RPMI8226 (cell line): ENCODE measurements at places on chromosomes 2 and 18.
A peak's percentile ranks its signal among the peaks of the same experiment; 100 is the strongest.

- DNase-seq = peak; percentile 24
Observed at GRCh38 chr18:77133051-77133834, 660 bp upstream of the MBP start.

- DNase-seq = no peak
Observed at GRCh38 chr2:83970217-83970929, 488.7 kb downstream of the SUCLG1 start.

DNA sequence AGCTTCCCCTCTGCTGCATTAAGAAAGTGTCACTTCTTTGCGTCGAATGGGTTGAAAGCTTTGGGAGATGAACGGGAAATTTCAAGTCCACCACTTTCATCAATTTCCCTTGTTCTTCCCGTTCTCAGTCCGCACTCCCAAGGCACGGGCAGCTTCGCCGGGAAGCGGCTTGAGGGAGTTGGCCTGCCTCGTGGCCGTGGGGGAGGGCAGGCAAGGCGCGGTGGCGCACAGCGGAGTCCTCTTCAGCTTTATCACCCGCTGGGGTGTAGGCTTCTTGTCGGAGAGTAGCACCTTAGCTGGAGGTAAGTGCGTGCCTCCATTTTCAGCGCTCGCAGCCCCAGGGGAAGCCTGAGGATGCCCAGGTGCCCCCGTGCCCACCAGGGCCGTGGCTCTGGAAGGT, 19.9 kb downstream of the KCTD18 start:
- no peak for DNase-seq

GRCh38 chr18:32542221-32542798, 71.6 kb upstream of the GAREM1 start:
- DNase-seq = no peak

DNA sequence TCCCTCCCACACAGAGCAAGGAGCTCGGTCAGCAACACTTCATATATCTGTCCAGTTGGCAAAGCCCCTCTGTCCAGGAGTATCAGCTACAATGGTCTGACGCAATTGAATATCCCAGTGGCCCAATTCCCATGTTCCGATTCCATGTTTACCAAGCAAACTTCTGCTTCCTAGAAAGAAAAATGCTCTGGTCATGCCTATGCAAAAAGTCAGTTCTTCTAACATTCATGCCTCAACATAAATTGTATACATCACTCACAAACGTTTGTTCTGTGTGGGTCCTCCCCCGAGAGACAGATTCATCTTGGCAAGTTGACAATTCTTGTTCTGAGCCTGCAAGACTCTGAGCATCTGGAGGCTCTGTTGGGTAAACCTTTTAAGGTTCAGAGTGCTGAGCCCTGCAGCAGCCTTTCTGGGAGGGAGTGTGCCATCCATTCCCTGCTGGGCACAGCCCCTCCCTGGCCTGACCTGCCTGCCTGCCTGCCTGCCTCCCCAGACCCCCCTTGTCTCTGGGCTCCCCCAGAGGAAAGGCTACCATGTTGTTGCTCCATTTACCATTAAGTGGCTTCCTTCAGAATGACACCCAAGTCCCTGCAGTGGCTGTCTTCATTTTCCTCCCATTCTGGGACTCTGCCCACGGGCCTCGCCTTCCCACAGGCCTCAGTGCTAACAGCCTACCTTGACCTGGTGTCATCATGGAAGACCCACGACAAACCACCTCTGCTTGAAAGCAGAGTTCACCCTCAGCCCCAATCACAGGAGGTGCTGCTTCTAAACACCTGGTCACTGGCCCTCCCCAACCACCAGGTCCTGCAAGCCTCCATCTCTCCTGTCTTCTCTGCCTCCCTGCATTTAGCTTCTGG, 37.6 kb upstream of the TAF1B start:
- peak; percentile 57 for DNase-seq

DNA sequence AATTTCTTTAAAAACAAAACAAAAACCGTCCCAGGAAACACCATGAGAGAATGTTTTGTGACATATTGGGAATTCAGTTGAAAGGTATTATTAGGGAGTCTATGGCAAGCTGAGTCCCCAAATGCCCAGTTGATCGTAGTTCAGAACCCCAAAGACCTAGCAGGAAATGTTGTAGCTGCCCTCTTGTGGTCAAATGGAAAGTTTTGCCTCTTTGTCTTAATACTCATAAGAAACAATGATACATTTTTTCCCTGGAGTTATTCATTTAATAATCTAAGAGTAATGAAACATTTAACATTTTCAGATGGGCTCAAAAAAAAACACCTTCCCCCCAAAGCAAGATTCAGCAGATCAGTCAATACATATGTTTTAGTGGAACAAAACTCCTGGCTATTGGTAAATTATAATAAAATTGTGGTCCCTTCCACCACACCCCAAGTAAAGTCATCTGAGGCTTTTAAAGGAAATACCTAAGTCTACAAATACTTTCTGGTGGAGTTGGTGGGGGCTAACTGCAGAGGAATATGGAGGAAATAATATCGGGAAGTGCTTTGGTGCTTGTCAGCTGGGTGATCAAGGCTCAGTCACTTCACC, 37.8 kb upstream of the EFEMP1 start:
- DNase-seq = peak; percentile 41

DNA sequence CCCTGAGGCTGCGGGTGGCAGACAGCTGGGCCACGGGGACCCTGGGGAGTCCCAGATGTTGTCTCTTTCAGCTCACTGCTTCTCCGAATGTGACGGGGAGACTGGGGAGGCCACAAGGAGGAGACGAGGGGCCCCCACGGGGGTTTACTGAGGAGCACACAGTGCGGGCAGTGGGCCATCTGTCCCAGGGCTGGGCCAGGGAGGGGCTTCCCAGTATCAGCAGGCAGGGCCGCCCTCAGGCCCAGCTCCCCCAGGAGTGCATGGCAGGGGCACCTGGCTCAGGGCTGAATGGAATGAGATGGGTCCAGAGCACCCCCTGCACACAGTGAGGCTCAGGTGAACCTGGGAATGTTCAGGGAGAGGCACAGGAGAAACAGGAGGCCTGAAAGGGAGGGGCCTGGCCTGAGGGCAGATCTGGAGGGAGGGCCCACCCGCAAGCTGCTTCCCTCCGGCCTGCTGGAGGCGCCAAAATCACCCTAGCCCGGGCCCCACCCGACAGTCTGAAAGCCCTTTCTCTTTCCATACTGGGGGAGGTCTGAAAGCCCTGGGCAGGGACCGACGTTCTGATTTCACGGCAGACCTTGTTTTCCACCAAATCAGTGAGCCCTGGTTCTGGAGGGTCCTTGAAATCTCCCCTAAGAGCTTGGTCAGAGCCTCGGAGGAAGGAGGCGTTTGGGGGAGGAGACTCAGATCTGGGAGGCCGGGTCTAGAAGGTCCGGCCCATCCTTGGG, 35.5 kb upstream of the PTMA start:
- no peak for DNase-seq

DNA sequence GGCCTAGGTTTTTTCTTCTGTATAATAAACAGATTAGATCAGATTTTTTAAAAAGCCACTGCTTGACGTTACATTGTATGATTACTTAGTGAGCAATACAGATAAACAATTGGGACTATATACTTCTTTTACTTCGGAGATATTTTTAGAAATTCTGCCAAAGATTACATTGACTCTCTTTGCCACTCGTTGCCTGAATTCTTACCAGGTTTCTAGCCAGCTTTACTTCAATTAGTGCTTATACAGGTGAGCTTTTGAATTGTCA, 156.6 kb downstream of the HAUS1 start:
- DNase-seq = no peak
